Neural progenitor cell (in vitro differentiated cells): ENCODE measurements at places on chromosomes 7 and 10.
A peak's percentile ranks its signal among the peaks of the same experiment; 100 is the strongest.

GRCh38 chr7:2520131-2520760 is 672 bp downstream of the LFNG start:
- peak; percentile 61 for DNase-seq

DNA sequence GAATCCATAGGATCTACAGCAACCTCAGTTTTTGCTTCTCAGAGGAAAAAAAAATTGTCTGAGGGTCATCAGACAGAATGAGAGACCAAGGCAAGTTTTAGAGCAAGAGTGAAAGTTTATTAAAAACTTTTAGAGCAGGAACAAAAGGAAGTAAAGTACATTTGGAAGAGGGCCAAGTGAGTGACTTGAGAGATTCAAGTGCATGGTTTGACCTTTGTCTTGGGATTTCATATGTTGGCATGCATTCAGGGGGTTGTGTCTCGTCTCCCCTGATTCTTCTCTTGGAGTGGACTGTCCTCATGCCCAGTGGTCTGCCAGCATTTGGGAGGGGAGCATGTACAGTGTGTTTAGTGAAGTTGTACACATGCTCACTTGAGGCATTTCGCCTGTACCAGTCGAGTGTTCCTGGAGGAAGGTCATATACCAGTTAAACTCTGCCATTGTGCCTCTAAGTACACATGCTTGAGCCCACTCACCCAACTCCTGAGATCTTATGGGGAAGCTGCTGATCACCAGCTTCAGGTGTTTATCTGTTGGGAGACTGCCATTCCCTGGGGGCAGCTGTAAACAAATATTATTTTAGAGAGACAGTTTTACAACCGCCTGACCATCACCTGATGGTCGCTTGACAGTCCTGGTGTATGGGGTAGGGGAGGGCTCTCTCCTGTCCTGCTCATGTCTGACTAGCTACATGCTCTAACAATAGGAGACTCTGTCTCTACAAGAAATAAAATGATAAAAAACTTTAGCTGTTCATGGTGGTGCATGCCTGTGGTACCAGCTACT is 109.4 kb downstream of the EEPD1 start:
- no peak for DNase-seq

DNA sequence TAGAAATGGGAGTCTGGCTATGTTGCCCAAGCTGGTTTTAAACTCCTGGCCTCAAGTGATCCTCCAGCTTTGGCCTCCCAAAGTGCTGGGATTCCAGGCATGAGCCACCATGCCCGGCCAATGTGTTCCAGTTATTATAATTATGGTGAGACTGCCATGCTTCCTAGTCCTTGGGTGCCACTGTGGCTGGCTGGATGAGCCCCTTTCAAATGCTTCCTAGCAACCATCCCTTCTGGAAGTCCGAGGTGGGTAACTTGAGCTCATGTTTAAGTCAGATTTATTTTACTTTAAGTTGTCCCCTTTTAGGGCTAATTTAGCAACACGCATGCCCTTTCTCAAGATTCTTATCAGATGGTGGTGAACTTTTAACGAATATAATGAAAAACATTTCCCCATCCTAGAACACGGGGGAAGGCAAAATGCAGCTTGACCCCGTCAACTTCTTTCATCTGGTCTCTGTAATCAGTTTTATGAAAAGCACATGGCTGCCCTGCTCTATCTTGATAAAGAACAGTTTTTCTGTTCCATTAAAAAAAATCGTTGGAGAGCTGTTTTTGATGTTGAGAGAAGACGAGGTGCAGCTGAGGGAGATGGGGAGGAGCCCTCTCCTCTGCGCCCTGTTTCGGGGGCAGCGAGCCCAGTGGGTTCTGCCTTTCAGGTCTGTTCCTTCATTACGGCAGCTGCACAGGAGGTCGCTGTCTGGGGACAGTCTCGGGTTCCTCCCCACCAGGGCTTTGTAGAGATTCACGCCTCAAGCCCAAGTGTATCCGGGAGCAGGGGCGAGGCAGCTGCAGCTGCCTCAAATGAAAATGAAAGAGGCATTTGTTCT is 61.0 kb upstream of the MKI67 start:
- no peak for DNase-seq

DNA sequence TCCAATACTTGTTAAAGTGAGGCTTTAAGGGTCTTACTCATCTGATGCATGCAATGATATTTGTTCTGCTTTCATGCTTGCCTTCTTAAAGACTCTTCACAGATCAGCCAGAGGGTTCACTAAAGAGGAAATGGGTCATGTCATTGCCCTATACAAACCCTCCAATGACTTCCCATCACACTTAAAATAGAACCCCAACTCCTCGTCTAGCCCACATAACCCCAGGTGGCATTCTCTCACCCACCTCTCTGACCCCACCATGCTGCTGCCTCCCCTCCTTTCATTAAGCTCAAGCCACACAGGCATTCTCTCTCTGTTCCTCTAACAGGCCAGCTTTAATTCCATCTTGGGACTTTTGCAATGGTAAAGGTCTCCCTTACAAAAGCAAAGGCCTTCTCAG is 253.6 kb downstream of the GRID1 start:
- DNase-seq = no peak

GRCh38 chr10:98446151-98446660 is 529 bp downstream of the HPS1 start:
- DNase-seq = peak; percentile 62

GRCh38 chr7:17855202-17855601 is 85.1 kb downstream of the SNX13 start:
- DNase-seq = no peak

DNA sequence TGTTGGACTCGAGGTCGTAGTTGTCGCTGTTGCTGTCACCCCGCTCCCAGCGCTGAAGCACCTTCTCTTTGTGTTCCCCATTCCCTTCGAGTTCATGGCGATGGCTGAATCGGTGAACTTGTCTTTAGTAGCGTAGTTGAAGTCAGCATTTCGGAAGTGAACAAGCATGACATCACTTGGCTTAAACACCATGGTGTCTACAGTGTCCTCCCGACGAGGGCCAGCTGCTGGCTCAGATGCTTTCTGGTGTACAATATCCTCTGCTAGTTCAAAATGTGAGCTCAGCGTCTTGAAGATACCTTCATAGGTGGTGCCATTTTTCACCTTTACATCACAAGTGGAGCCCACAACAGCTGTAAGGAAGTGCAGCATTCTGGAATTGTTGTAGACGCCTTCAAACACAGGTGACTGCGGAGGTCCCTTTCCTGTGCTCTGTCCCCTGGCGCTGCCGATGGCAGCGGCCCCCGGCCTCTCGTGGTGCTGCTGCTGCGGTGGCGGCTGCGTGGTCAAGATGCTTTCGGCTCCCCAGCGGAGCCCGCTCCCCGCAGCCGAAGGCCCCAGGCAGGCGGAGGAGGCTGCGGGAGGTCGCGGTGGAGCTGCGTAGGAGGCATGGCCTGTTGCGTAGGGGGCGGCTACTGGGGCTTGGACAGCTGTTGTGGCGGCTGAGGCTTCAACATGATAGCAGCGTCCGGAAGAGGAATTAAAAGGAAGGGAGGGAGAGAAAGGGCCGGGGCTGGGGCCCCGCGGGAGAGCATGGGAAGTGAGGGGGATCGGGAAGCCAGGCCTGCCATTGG is 59.3 kb downstream of the ANKMY2 start:
- DNase-seq = no peak

DNA sequence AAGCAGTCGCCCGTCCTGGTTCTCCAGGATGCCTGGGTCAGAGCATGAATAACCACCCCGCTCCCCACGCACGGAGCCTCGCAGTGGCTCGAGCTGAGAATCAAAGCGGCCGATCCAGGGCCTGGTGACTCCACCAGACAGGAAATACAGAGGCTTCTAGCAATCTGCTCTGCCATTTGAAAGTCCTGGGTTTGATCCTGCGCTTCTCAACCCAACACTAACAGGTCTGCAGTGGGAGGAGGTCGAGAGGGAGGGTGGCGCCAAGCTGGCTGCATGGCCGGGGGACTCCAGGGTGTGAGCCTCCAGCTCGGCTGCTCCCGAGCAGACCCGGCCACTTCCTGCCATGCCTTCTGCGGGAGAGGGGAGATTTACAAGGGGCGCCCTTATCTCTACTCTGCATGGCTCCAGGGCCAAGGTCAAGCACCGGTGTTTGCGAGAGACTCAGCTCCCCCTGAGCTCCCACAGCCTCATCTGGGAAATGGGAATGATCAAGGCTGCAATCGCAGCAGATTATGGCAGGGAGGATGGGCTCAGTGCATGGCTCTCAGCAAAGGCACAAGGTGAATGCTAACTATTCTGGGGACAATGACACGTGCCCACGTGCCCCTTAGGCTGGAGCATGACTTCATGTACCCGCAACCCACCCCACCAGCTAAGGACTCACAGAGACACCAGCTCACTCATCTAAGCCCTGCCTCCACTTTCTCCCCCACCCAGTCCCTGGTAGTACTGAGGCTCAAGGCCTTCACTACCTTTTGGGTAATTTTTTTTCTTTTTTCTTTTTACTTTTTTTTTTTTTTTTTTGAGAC is 73.9 kb upstream of the TNRC18 start:
- no peak for DNase-seq

- DNase-seq = no peak
Measured at GRCh38 chr10:124390471-124391187, 28.1 kb downstream of the OAT start.

DNA sequence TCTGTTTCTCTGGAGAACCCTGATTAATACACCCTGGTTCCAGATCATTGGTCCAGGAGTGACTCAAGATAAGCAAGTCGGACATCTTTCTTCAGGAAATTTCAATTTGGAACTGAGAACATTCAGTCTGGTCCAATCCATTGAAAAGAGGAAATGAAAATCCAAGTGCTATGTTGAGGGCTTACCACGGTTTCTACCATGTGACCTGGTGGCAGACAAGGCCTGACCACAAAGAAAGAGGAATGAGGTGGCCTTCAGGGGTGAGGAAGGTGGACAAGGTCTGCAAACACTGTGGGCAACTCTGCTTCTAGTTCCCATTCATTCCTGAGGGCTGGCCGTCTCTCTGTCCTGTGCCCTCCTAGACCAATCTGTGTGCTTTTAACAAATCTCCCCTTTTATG is 149.2 kb upstream of the GHITM start:
- no peak for DNase-seq

- peak; percentile 54 for DNase-seq
Measured at GRCh38 chr7:91280185-91280584, 16.0 kb downstream of the FZD1 start.

DNA sequence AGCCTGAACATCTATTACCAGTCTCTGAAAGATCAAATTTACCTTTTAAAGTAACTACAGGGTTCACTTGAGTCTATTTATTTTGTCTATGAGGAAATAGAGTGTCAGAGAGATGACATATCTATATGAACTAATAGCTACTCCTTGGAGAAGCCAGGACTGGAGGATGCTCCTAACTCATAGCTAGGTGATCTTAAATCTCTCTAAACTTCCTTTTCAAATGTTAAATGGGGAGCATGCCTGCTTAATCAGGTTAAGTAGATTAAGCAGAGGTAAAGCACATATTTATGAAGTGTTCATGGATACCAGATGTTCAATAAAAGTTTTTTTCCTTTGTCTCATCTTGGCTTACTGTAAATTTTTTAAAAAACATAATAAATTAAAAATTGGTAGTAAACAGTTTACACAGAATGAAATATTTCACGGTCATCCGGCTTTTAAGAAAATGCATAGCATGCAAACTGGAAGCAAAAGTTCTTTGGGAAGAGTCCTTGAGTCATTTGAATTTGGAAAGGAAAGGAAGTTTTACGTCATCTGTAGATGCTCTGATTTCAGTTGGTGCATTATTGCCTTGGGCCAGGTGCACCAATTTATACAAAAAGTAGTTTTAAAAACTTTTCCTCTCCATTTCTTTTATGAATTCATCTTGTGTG is 155.1 kb downstream of the BICC1 start:
- DNase-seq = no peak

GRCh38 chr10:50653142-50653541 is 29.4 kb upstream of the SGMS1 start:
- no peak for DNase-seq

DNA sequence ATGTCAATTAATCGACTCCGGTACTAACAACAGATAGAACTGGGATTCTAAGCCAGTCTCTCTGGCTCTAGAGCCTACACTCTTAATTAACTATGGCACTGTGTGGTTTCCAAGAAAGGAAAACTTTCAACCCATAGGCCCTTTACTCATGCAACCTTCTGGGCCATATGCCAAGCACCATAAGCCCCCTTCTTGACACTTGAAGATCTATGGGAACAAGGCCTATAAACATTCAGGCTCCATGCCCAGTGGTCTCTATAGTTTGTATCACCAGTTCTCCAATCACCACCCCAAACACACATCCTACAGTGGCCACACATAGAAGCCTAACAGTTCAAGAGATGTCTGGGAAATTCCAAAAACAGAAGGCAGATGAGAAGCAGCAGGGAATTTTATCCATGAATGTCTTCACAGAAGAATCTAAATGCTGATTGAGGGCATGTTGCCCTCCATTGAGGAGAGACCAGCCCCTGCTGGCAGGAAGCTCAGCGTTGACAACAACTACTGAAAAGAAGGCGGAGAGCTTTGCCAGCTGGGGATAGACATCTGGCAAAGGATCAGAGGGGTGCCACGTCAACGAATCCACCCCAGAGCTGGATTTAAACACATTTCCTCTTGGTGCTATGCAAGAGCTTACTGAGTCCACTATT is 64.4 kb downstream of the GRM3 start:
- DNase-seq = peak; percentile 56

- DNase-seq = no peak
Measured at GRCh38 chr7:132076301-132077035, 499.8 kb downstream of the PLXNA4 start.

- DNase-seq = no peak
Measured at GRCh38 chr7:124088590-124088989, 55.7 kb upstream of the TMEM229A start.

GRCh38 chr7:17391366-17391765 is 92.9 kb downstream of the AHR start:
- no peak for DNase-seq

DNA sequence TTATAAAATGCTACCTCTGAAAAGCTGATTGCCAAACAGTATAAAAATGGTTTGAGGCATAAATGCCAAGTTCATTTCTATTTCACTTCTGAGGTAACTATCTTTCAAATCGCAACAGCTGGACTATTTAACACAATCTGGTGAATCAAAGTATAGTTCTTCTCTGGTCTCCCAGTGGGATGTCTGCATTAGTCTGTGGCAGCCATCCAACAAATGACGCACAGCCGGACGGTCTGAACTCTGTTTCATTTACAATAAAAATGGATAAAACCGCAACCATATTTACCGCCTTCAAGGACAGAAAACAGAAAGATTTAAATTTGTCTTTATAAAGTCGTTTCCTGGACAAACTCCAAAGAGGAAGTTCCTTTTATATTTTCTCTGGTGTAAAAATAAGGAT is 41.9 kb downstream of the ENO4 start:
- DNase-seq = no peak

GRCh38 chr7:112877691-112878460 is 87.7 kb upstream of the TMEM168 start:
- DNase-seq = no peak

DNA sequence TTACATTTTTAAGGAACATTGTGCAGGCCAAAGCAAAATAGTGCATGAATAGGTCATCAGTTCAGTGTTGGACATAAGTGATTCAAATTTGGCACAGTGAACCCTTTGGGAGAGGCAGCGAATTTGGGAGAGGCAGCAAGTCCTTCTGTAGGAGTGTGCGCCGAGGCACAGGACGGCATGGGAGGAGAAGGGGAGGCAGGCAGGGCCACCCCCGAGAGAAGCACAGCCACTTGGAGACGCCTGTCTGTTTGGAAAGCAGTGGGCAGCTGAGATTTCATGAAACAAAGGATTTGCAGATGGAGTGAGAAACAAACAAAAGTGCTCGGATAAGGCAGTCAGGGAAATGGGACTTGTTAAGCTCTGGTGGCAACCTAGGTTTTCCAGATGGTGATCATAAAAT is 30.6 kb downstream of the VIPR2 start:
- DNase-seq = peak; percentile 37

- DNase-seq = no peak
Measured at GRCh38 chr7:28005847-28006231, 174.8 kb downstream of the JAZF1 start.
